ENCODE measurements at places on chromosomes 4 and X. TPM values are rescaled to one million over a fixed set of nuclear protein-coding genes. Genes with fewer than 3 reads are reported as not detected.

- H3K4me1 ChIP-seq: no peaks in the 10 kb centered on the region
- no peak overlapping the region for H3K4me3 ChIP-seq
- peak overlapping the region; percentile 44 for H3K27ac ChIP-seq
- no peaks in the 10 kb centered on the region for H3K36me3 ChIP-seq
- H3K27me3 ChIP-seq: no peaks in the 10 kb centered on the region
These were observed 345.8 kb upstream of the PPARGC1A start for GRCh38 chr4:24235618-24236017.

- H3K4me1 ChIP-seq: peaks cover 14% of the 10 kb centered on the region
- H3K27me3 ChIP-seq: no peaks in the 10 kb centered on the region
- H3K36me3 ChIP-seq: no peaks in the 10 kb centered on the region
- H3K27ac ChIP-seq: peak overlapping the region; percentile 73
These were observed 863 bp upstream of the XPNPEP2 start for GRCh38 chrX:129737916-129738315.

The PTCHD1 gene
- total RNA-seq: 0.18 TPM

The SHOX gene
- total RNA-seq: not detected

Measured in Peyer's patch (tissue), 4 donors.